Activated CD4-positive, alpha-beta T cell treated with anti-CD3 and anti-CD28 coated beads, Interleukin-2, amount 50 U/mL, for 24 hours (primary cell): ENCODE measurements at places on chromosomes 7 and 10.

- DNase-seq = no peak
These were observed 48.4 kb upstream of the GLI3 start for GRCh38 chr7:42285383-42285824.

DNA sequence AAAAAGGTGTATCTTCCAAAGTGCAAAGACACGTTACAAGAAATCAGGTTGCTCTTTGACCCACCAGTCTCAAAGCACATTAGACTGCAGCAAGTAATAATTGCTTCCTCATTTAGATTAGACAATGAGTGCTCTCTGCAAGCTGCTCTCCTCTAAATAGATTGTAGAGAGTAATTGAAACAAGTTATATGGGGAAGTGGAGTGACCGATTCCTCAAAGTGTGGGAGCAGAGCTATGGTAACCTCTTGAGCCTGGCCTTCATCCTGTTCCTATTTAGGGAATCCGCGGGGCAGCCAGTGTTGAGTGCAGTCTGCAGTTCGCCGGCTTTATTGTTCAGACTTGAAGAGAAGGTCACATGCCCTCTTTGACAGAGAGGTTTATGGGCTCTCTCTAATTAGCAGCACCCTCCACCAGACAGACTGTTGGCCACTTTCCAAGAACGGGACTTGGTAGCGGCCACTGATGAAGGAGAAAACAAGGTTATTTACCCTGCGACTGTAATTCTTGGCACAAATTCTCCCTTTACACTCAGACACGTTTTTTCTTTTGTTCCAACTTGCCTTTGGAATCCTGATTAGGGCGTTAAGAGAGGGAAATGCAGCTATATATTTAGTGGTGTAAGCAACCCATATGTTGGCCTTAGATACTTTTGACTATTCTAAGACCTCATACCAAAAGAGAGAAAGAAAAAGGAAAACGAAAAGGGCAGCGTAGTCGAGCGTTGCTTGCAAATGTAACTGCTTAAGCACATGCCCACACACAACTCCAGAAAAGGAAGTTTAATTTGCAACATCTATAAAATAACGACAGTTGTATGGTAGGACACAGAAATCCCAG, 107.5 kb downstream of the REEP3 start:
- DNase-seq = no peak

- no peak for DNase-seq
These were observed 512.9 kb downstream of the IPMK start for GRCh38 chr10:57754803-57755202.

GRCh38 chr7:29199776-29200175, 5.2 kb downstream of the CHN2 start:
- no peak for DNase-seq

GRCh38 chr10:91974960-91975359, 51.4 kb downstream of the BTAF1 start:
- peak; percentile 2 for DNase-seq

- DNase-seq = no peak
These were observed 66.8 kb downstream of the LYZL2 start for GRCh38 chr10:30562787-30563186.

DNA sequence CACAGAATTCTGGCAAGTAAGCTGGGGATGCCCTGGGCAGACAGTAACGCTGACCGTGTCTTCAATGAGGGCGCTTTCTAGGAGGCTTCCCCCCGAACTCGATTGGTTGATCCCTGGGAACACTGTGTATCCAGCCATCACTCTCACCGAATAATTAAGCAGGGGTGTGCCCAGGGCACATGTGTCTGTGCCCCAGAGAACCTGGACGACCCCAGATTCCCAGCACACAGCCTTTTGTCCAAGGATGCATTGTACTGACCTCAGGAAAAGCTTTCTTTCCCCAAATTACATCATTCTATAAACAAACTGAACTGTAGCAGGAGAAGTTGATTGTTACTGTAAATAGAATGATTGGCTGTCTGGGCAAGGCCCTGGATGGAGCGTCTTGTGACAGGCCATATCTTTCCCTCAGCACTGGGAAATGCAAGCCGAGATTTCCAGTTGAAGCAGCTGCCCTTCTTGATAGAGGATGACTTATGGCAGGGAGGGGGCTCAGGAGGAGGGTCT, 6.6 kb upstream of the DEPP1 start:
- no peak for DNase-seq

GRCh38 chr10:97704341-97704740, 9.2 kb upstream of the MARVELD1 start:
- no peak for DNase-seq

GRCh38 chr7:69935107-69935506, 336.8 kb downstream of the AUTS2 start:
- no peak for DNase-seq

GRCh38 chr10:93124580-93125318, 51.1 kb downstream of the CYP26A1 start:
- no peak for DNase-seq

GRCh38 chr10:77565590-77566023, 72.0 kb downstream of the KCNMA1 start:
- DNase-seq = no peak

GRCh38 chr7:96415293-96415940, 93.5 kb upstream of the SLC25A13 start:
- no peak for DNase-seq

DNA sequence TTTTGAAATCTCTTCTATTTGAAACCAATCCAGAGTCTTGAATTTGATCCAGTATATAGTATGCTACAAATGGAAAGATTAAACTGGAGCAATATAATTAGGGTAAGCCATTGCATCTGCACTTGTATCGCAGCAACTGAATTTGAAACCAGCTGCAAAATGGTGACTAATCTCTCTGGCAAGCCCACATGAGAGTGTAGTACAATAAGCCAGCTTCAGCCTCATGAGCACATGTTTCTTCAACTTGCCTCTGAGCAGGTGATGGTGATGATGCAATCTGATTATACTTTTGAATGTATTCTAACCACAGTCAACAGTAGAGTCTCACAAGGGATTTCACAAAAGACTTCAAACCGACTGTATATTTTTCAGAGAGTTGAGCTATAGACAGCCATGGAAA, 829 bp upstream of the RPA3 start:
- no peak for DNase-seq

DNA sequence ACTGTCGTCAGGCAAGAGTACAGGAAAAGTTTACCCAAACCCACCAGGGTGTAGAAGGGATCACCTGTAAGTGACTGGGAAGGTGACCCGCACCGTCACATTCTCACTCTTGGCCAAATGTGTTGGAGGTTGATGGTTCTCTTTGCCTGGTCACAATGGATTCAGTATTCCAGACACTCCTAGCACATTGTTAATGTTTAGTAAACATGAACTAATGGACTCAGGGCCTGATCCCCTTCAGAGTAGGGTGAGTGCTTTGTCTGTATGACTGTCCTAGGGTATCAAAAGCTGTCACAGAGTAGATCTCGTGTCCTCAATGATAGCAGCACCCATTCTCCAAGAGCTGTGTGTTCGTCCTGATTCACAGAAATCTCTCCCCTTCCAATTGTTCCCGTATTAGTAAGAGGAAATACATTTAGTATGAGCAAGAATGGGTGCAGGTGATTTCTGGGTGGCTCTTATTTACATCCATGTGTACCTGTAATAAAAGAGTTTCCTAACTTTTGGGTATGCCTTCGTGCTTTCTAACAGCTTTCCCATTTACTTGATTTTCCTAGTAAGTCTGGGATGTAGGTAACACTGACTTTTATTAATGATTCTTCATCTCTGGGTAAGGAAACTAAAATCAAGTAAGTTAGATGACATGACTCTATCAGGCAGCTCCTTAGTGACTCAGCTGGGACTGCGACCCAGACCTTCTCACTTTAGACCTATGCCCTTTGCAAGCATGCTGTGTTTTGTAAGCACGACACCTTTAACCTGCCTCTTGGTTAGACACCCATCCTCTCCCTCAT, 4.7 kb downstream of the EEPD1 start:
- no peak for DNase-seq

GRCh38 chr10:18400201-18400905, 251.0 kb downstream of the NSUN6 start:
- DNase-seq = no peak

- DNase-seq = no peak
These were observed 77.9 kb downstream of the CARD11 start for GRCh38 chr7:2965745-2966270.

- peak; percentile 44 for DNase-seq
These were observed at the start of gene BCAP29 for GRCh38 chr7:107579885-107580715. Gene BCAP29, plus strand, starts transcription at chr7:107580246. Its CDS starts 527 bp downstream, at chr7:107580773.

- DNase-seq = peak; percentile 32
These were observed 10.2 kb upstream of the CH25H start for GRCh38 chr10:89217057-89217990.

DNA sequence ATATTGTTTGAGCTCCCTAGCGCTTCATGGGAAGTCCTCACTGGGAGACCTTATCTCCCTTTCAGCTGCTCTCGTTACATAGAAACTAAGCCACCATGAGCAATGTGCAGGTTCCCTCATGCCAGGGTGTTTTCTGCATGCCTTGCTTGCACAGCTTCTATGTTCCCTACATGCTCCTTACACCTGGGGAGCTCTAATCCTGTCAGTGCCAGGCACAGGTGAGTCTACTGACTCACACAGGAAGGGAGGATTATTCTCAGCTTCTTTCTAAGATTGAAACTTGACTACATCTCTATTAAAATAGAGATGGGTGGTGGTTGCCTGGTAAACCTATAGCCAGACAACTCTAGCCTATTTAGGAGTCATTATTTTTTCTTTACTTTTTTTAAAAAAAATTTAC, 375.7 kb upstream of the CDC14C start:
- DNase-seq = no peak

DNA sequence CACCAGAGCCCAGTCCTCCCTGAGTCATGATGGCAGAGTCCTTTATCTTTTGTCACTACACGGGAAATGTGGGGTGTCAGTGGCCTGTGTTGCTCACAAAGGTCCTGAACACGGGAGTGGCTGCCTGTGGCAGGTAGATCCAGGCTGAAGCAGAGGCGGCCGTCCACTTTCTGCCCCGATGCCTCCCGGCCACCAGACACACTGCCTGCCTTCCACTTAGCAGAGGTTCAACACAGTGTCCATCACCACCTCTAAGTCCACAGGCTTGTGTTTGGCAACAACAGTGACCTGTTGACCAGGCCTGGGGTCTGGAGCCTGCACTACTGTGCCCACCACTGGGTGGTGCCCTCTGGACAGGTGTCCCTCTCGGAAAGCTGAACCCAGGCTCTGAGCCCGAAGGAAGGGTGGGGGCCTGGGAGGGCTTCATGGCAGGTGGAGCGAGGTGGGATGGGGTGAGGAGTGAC, 49.9 kb upstream of the CAMK2B start:
- no peak for DNase-seq

DNA sequence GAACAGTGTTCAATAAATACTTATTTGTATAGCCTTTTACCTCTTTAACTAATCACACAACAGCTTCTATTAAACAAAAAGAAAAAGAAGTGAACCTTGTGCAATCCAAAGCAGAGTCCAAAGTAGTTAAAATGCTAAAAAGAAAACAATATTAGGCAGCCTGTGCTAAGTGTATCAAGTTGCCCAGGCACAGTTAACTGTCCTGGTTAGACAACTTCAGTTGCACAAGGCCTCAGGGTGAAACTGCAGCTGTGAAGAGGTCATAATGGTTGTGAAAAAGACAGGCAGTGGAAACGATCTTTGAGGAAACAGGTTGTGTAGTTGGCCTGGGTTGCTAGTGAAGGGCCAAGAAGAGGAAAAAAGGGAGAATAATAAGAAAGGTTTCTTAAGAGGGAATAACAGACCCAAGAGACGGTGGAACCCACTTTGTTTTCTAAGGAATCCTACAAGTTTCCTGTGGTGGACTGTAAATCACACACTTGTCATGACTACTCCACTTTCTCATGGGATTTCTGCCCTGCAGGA, 6.0 kb upstream of the CROT start:
- no peak for DNase-seq

DNA sequence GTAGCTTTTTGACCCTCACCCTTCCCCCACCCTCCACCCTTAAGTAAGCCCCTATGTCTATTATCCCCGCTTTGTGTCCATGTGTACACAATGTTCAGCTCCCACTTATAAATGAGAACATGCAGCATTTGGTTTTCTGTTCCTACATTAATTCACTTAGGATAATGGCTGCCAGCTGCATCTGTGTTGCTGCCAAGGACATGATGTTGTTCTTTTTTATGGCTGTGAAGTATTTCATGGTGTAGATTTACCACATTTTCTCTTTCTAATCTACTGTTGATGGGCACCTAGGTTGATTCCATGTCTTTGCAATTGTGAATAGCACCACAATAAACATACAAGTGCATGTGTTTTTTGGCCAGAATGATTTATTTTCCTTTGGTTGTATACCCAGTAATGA, 232.2 kb downstream of the CACNA2D1 start:
- no peak for DNase-seq

- no peak for DNase-seq
These were observed 52.3 kb upstream of the KIAA1217 start for GRCh38 chr10:24156686-24157085.

DNA sequence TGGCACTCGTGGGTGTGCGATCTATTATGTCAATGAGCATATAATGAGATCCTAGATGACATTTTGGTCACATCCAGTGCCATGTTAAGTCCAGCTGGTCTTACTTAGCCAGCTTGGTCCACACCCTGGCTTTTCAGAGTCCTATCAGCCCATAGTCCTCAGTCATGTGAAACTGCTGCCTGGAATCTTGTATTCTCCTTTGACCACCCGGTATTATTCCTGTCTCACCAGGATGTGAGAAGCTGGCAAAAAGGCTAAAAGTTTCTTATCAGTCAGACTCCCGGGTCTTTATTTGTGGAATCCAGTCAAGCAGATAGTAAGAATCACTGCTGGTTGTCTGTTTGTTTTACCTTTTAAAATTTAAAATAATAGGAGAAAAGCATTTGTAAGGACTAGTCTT, 705.6 kb upstream of the GHITM start:
- no peak for DNase-seq

GRCh38 chr10:72328045-72328828, 26.5 kb downstream of the DNAJB12 start:
- DNase-seq = no peak

GRCh38 chr10:83543691-83544462, 595.4 kb upstream of the GHITM start:
- no peak for DNase-seq

- DNase-seq = no peak
These were observed 848 bp upstream of the HOXA4 start for GRCh38 chr7:27131390-27131819.

DNA sequence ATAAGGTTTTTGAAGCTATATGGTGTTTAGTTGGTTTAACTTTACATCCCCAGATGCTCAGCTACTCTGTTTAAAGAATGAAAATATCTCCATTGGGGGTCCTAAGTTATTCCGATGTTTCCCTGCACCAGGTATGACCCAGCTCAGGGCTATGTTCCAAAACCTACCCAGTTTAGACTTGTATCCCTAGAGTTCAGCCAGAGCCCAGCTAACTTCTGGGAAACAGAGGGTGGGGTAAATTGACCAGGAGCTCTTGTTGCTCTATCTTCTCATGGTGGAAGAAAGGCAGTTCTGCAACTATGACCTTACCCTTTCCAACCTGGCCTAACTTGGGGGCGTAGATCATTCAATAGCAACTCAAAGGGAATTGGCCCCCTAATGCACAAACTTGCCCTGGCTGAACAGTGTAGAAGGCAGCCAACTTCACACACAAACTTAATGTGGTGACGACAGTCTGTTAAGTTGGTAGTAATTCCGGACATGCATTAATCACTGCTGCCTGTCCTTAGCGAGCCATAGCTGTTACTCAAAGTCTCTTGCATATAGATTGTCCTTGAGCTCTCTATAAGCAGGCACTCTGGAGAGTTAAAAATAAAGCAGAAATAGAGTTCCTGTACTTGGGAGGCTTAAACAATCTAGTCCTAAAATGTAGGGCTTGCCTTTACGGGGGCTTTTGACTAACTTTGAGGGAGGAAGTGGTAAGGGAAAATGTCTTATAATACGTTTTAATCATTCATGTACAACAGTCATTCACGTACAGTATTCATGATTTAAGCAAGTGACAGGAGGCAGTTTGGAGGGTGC, 5.3 kb upstream of the ZNRF2 start:
- no peak for DNase-seq

- no peak for DNase-seq
These were observed 30.3 kb downstream of the TFPI2 start for GRCh38 chr7:93860261-93860660.
